ENCODE measurements at places on chromosomes 4 and X.
A peak's percentile ranks its signal among the peaks of the same experiment; 100 is the strongest.

- DNase-seq = no peak
These were observed 362.2 kb downstream of the SMARCA1 start for GRCh38 chrX:129161108-129161507.

- DNase-seq = no peak
These were observed 723.2 kb downstream of the SMARCA1 start for GRCh38 chrX:128800138-128800537.

GRCh38 chr4:142120921-142121320 is 484.5 kb downstream of the IL15 start:
- DNase-seq = no peak

DNA sequence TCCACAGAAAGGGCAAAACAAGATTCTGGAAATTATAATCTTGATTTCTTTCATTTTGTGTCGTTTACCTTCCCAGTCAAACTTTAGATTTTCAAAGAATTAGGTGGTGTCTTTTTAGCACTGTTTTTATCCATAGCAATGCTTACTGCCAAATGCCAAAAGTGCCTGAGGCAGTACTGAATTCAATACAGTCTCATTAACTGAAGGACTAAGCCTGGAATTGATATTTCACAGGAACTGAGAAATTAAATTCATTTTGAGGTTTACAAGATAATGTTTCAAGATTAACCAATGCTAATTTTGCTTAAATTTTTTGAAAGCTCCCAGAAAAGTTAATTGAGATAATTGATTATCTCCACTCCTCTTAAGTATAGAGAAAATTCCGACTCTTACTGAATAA is 68.8 kb upstream of the ARHGAP24 start:
- DNase-seq = no peak

GRCh38 chr4:112978691-112979472 is 70.6 kb upstream of the ANK2 start:
- DNase-seq = no peak

DNA sequence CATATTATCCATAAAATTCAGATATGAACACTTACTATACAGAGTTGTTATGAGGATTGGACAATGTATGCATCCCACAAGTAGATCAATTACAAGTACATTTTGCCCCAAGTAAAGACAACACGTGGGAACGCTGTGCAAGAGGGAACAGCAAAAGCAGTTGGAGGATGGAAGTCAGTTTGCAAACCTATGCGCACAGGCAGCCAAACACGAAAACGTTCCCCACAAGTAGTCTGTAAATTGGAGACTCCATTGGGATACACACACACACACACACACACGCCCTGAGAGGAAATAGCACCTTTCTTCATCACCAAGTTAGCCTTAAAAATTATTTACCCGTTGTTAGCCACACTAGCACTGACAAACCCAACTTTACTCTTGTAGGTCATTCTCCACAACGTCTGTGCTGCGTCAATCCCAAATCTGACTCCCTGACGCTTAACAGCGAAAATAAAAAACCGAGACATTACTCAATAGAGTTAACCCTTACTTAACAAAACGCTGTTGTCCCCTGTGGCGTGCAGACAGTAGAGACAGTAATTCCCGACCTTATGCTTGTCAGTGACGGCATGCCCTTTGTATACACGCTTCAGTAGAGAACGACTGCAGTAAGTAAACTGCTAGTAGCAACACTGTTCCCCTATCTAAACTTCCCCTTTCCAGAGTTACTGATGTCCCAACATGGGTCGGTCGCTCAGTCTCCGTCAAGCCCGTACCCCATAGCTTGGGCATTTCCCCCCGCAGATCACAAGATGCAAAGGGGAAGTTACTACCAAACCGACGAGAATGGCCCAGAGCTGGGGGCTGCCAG is 730 bp downstream of the MANBA start:
- DNase-seq = no peak

GRCh38 chrX:14712096-14712495 is 160.8 kb downstream of the FANCB start:
- no peak for DNase-seq

- DNase-seq = no peak
These were observed 692 bp upstream of the SLC9A7 start for GRCh38 chrX:46759645-46759974.

DNA sequence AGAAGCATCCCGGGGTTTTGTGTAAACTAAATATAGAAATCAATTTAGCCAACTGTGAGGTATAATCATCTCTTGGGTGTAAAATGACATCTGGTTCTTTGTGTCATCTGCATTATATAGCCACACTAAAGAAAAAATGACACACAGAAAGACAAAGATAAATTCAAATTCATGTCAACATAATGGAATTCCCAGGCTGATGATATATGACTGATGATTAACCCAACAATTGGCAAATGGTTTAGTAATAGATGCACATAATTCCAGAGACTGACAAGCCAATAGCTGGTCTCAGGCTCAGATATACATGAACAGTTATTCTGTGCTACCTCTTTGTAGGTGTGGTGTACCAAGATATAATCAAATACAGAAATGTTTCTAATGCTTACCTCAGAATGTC is 375.4 kb upstream of the PITX2 start:
- DNase-seq = no peak

GRCh38 chr4:73661646-73662119 is 41.4 kb upstream of the RASSF6 start:
- no peak for DNase-seq

- no peak for DNase-seq
These were observed 37.0 kb downstream of the NAP1L5 start for GRCh38 chr4:88660446-88661294.

DNA sequence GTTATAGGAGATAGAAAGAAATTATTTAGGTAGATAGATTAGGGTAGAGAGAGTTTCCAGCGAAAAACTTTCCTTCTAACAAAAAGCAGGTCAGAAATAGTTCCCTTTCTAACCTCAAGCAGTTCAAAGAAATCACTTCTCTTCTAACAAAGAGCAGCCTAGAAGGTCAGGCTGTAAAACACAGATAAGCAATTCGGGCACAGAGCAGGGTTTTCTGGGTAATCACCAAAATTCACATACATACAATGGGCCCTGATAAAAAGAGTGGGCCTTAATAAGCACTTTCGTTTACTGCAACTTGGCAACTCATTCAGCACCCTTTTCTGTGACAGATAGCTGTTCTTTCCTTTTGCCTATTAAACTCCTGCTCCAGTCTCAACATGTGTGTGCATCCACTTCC is 13.4 kb upstream of the NAF1 start:
- DNase-seq = no peak

DNA sequence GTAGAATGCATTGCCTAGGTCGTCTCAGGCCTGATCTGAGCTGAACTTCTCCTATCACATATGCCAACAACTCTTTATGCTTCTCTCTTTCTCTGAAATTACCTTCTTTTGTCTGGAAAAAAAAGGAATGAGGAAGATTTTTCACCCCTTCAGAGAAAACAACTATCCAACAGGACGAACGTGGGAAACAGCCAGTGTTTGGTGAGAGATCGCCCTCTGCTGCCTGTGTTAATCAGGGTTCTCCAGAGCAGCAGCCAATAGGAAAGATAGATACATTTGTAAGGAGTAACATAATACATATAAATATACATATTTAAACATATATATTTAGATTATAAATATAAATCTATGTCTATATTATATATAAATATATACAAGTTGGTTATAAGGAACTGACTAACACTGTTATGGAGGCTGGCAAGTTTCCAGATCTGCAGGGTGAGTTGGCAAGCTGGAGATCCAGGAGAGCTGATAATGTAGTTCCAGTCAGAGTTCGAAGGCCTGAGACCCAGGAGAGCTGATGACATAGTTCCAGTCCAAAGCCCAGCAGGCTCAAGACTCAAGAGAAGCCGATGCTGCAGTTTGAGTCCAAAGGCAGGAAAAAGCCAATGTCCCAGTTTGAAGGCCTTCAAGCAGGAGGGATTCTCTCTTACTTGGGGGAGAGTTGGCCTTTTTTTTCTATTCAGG is 13.3 kb downstream of the CETN2 start:
- DNase-seq = no peak

DNA sequence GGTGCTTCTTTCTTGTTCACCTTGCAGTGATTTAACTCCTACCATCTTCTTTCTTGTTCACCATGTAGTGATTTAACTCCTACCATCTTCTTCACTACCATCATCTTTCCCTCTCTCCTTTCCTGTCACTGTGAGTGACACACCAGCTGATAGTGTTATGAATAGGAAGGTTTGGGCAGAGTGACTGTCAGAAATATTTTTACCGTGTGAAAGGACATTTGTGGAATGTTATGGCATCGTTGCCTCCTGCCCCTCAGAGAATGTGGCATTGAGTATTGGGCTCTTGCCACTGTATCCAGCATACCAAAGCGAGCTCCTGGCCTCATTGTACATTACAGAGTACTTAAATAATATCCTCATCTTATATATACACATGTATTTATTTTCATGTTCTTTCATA is 90.8 kb upstream of the AMOT start:
- DNase-seq = no peak

GRCh38 chr4:159540038-159540437 is 437.2 kb downstream of the RAPGEF2 start:
- no peak for DNase-seq

- no peak for DNase-seq
These were observed 285.3 kb downstream of the ANKRD50 start for GRCh38 chr4:124427095-124427767.

DNA sequence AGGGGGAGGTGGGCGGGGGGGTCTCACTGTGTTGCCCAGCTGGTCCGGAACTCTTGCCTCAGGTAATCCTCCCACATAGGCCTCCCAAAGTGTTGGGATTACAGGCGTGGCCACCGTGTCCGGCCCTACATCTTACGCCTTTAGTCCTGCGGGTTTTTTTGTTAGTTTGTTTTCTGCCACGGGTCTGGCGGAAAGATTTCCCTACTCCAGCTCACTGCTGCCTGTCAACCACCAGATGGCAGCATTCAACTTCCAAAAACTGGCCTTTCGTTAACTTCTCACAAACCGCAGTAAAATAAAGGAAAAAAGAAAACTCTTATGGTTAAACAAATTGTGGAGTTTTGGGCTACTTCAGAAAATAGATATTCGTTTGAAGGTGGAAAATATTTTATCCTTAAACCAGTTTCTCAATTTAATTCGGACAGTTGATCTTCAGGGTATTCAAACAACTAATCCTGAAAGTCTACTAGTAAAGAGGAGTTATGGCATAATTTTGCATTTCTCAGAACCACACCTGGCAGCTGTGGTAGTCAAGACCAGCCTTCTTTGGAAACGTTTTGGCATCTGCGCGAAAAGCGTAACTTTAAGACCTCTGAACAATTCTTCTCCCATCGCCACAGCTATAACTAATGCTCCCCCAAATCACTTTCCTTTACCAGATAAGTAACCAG is 41.1 kb downstream of the LUZP4 start:
- DNase-seq = no peak

DNA sequence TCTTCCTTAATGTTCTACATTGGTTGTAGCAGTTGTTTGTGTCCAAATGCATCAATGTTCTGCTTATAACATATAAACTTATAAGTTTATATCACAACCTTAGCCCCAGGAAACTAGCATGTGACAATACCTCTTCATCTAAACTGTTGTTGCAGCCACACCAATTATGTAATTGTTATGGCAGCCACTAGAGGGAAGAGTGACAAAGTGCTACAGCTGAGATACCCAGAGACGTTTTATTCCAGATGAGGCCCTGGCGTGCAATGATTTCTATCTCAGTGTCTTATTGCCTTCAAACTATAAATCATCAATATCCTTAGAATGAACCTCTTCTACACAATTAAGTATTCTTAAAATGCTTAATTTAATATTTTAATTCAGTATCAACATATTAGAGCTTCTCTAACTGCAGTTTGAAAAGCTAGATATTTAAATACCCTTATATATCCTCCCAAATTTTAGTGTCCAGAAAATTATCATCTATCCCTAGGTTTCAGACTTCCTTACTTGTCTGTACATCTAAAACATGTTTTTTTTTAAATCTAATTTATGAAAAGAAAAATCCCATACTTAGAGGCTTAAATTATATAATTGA is 171.6 kb downstream of the PCDH10 start:
- no peak for DNase-seq

DNA sequence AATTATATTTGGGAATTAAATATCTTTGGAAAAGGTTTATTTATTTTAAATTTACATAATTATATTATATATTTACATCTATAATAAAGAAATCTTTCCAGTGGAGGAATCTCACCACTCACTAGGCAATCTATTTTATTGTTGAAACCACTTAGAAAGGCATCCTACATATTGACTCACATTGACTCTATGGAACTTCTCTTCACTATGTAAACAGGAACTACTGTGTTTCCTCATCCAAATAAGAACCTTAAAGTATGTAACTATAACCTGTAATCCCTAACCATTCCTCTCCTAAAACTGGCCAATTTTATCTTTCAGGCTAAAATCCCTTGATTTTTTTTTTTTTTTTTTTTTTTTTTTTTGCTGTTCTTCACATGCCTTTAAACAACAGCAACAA is 268.7 kb downstream of the MAPK10 start:
- no peak for DNase-seq

DNA sequence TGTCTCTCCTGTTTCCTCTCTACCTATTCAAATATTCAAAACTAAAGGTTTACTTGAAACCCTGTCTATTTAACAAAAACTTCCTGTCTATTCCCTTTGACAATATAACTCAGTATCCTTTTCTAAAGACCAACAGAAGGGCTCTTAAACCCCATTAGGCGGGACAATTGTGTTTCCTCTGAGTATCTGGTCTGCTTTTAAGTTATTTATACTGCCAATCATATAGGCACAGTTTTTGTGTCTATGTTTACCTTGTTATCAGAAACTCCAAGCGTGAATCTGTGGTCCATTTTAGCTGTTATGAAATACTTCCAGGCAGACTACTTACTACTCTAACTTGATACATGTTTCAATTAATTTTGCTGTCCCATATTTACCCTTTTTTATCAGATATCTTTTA is 350.0 kb upstream of the CTSO start:
- DNase-seq = no peak

- DNase-seq = no peak
These were observed 20.5 kb downstream of the HADH start for GRCh38 chr4:108010167-108010566.

DNA sequence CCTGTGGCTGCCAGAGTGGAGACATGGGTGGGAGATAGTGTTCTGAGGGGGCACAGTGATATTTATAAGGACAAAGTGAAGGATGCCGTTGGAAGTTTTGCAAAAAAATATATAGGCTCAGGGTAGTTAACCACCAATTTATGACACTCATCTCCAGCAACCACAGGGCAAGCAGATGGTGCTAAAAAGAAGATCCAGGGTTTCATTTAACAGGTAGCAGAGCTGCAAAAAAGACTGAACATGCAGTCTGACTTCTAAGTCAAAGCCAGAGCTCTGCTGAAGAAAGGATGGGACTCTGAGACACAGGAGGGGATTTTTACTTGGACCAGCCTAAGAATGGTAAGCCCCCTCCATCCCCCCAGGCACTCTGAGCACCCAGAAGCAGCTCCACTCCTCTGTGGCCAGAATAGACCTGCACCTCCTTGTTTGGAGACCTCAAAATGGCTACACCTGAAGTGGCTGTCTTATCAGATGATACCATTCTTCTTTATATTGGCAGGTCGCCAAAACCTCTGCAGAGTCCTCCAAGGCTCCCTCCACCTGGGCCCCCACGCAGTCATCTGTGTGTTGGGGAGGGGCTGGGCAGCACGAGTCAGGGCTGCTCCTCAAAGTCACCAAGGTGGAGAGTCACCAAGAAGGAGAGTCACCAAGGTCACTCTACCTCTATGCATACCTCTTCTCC is 161.4 kb upstream of the FAM9B start:
- DNase-seq = no peak

GRCh38 chrX:14528629-14529289 is 577 bp upstream of the GLRA2 start:
- peak; percentile 20 for DNase-seq

- DNase-seq = no peak
These were observed 121.7 kb downstream of the TLL1 start for GRCh38 chr4:165994701-165995100.

- DNase-seq = no peak
These were observed 11.4 kb upstream of the TAPT1 start for GRCh38 chr4:16237715-16238114.

All from heart right ventricle (tissue), 16 donors.